ENCODE measurements at places on chromosomes 7 and 10.

- no peak for DNase-seq
Measured at GRCh38 chr10:123904834-123905409, 13.3 kb upstream of the CPXM2 start.

- DNase-seq, result no peak
Measured at GRCh38 chr10:5528989-5529701, 4.4 kb downstream of the CALML3 start.

DNA sequence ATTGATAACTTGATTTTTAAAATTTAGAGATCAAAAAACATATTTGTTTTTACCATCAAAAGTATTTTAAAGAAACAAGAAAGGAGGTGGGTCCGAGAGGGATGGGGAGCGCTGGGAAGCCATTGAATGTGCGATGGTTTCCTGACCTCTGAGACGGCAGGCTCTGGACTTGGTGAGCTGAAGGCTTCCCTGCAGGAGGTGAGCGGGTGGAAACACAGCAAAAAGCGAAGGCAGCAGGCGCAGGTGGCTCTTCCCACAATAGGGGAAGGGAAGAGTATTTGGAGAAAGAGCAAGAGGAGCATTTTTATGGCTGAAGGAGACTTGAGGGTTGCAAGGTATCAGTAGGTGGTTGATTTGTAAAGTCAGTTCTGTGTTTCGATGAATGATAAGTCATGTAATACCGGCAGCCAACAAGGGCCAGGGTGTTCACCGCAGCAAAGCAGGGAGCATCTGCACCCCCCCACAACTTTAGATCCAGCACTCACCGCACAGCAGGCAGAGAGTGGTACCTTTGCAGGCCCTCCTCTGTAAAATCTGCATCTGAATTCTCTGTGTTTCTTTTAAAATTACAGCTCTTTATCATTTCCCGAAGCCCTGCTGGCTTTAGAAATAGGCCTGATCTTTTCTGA, 10.5 kb downstream of the C10orf53 start:
- no peak for DNase-seq

GRCh38 chr7:45156516-45157272, 897 bp upstream of the RAMP3 start:
- no peak for DNase-seq

- DNase-seq, result no peak
Measured at GRCh38 chr10:93071674-93072224, 1.9 kb upstream of the CYP26A1 start.

DNA sequence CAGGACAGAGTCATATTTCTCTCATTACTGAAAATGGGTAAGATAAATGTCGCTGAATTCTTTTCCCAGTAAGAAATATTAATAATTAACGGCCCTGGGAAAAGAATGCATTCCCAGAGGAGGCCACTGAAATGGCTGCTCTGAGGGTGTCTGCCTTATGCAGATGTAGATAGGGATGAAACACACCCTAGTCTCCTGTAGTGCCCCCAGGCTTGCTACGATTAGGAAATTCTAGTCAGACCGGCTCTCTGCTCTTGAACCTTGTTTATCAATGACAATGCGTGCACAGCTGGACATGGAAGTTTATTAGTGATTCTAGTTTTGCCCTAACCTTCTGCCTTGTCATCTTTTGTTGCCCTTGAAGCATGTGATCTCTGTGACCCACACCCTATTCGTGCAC, 291.1 kb downstream of the ZNF248 start:
- no peak for DNase-seq

- DNase-seq, result no peak
Measured at GRCh38 chr10:120802935-120803334, 48.2 kb upstream of the WDR11 start.
